SW480 (cell line): ENCODE measurements at places on chromosomes 6 and 20.

GRCh38 chr6:35435074-35435837 is 16.9 kb upstream of the FANCE start:
- no peak for DNase-seq

DNA sequence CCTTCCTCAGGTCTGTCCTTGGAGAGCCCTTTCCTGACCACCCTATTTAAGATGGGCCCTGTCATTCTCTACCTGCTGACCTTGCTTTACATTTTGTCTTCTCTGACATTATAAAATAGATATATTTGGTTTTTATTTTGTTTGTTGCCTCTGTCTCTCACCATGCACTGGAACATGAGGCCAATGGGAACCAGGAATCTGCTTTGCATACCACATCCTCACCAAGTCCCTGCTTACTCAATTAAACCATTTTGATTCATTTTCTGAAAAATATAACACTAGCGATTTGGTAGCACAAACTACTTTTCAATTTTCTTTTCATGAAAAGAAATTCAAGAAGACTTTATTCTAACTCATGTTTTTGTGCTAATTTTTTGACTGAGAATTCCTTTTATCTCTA is 32.8 kb upstream of the POPDC3 start:
- DNase-seq, result no peak

DNA sequence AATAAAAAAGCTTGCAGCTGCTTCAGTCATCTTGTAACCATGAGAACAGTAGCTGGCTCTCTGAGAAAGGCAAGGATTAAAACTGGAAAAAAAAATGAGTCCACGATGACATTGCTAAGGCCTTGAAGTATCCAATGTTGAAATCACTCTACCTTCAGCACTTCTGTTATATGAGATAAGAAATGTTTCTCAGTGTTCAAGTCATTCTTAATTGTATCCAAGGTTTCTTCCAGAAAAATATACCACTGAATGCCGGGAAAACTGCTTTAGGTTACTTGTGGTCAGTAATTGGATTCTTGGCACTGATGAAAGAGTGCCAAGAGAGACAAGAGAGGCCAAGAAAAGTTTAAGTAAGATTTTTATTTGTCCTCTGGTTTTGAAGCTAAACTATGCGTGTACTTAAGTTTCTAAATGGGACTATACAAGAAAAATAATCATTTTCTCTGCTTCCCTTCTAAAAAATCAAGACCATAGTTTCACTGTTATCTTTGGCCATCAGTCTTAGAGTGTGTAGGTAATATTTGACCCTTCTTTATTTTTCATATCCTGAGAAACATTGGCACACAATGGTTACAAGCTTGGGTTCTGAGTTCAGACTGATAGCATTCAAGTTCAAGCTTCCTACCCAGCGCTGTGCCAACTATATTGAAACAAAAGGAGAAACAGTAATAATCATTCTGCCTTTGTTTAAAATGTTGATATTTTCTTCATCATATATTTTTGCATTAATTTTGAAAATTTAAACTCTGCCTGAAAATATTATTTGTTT is 84.6 kb downstream of the TRDN start:
- DNase-seq, result no peak

DNA sequence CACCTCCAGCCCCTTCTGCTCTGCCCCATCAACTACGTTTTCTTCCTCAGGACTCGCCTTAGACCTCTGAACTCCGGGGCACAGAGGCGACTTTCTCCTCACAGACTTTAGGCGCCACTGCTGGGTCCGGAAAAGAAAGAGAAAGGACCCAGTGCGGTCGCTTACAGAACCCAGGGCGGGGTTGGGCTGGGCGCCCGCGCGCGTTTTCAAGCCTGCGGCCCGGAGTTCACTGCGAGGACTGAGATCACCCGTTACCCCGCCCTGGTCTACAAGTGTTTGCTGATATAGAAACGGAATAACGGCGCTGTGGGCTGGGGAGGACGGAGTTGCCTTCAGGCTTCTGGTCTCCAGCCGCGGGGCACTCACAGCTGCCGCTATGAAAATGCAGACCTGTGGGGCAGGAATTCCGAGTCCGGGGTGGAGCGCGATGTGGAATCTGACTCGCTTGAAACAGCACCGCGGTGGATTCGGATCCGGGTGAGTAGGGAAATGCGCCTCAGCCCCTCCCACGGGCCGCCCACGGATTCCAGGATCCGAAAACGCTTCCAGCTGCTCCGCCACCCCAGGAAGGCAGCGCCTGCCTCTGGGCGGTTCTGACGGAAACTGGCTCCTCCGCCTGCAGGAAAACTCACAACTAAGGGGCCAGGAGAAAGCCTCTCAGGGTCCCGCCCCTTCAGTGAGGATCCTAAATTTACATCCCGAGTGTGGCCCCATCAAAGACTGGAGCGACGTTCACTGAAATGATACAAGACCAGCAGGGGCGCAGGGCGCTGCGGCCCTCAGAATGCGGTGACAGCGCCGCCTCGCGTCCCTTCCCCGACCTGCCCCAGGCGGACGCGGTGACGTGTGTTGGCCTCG is 29.4 kb downstream of the HLA-F start:
- peak; percentile 89 for DNase-seq

GRCh38 chr20:14866841-14867514 is 529.6 kb upstream of the FLRT3 start:
- DNase-seq, result peak; percentile 8

DNA sequence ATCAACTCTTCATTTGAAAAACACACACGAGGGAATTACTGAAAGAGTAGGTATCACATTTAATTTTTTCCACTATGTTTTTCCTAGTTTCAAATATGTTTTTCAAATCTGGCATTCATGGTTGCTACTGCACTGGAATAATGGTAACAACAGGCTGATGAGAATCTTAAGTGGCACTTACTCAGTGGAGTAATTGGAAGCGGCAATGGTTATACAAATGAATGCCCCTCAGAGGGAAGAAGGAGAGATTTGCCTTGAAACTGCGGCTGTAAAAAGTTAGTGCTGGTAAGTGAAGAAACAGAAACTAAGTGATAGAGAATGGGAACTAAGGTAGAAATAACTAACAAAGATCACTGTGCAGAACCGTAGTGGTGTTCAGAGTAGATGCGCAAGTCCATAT is 41.0 kb upstream of the PDE7B start:
- DNase-seq, result no peak
